COR-L47 (cell line): ENCODE measurements at places on chromosomes 3 and 15.
A peak's percentile ranks its signal among the peaks of the same experiment; 100 is the strongest.

DNA sequence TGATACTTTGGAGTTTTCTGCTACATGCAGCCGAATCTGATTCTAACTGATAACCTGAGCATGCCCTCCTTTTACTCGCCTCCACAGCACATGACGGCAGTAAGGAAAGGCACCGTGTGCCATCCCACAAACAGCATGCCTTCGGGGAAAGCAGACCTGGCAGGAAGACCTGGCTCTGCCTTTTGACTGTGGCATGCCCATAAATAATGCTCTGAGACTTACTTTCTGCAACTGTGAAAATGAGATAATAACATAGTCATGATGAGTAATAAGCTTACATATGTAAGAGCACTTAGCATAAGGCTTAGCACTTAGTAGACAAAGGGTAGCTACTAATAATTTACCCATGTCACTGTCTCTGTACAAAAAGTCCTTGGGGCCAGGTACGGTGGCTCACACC lies 32.9 kb downstream of the MTHFS start:
- DNase-seq: no peak

DNA sequence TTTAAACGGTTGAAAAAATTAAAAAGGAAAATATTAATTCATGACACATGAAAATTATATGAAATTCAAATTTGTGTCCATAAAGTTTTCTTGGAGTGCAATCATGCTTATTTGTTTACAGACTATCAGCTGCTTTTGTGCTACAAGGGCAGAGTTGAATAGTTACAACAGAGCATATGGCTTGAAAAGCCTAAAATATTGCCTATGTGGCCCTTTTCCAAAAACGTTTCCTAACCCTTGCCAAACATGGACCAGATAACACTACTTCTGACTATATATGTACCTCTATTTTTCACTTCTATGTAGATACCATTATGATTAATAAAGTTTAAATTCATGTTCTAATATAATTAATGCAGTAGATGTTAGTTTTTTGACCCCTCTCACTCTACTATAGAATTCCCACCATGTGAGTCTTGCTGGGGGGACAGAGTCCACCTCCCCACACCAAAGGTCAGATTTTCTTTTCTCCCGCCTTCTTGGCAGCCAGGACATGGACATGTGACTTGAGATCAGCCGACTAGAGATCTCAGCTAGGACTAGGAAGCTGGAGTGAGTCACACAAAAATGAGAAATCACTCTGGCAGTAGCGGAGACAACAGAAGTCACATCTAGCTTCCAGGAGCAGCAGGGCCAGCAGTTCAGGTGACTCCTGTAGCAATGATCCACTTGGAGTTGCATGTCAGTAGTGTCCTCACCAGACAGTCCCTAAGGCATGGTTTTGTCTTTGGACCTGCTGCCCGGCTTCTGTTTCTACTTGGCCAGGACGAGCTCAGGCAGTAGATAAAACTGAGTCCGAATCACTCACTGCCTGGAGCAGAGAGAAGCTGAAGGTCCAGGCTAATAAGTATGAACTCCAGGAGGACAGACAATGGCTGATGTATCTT lies 22.4 kb downstream of the CIAO2A start:
- DNase-seq: no peak

- no peak for DNase-seq
These were observed 3.4 kb upstream of the AEN start for GRCh38 chr15:88617790-88618189.

DNA sequence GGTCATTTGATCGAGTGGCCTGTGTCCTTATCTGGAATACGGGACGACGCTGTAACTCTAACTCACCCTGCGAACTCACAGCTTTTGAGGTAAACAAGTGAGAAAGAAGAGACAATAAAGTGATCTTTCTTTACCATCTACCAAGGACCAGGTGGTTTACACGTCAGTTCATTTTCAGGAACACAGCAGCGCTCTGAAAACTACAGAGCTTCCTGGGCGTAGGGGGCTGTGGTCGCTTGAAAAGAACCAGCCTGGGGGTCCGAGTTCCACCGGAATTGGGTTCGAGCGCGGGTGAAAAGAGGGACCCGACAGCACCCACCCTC lies 357 bp downstream of the KIAA1143 start:
- no peak for DNase-seq

GRCh38 chr15:63260791-63261190 lies 16.6 kb upstream of the APH1B start:
- no peak for DNase-seq

DNA sequence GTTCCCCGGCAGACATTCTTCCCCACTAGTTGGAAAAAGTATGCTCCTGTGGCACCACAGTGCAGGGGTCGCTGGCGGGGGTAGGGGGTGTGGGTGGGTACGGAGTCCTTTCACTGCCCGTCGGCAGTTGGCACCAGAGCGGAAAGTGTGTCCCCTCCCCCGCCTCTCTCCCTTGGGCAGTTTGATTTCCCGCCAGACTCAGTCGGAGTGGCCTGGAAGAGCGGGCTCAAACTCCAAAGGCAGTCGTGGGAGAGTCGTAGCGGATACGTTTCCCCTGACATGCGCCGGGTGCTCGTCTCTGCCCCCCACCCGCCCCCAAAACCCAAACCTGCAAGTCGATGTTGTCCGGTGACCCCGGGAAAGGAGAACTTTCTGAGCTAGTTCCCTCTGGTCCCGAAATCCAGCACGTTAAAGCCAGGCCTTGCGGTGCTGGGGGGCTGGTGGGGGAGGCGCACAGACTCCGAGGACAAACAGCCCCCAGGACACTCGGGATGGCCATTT lies 4.4 kb upstream of the FOXB1 start:
- DNase-seq: no peak

DNA sequence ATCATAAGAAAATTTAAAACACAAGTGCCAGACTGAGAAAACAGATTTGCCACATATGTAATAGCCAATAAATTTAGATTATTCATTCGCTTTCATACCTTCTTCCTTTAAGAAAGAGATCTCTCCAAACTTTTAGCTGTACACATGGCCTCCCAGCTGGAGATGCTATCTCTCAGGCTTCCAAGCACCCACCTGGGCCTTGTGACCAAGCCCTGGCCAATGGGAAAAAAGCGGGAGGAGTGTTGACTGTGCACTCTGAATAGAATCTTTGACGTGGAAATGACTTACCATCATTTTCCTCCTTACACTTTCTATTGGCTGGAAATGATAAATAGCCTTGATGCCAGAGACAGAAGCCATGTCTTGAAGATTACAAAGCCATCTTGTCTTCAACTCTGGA lies 1106.6 kb downstream of the TBL1XR1 start:
- no peak for DNase-seq

DNA sequence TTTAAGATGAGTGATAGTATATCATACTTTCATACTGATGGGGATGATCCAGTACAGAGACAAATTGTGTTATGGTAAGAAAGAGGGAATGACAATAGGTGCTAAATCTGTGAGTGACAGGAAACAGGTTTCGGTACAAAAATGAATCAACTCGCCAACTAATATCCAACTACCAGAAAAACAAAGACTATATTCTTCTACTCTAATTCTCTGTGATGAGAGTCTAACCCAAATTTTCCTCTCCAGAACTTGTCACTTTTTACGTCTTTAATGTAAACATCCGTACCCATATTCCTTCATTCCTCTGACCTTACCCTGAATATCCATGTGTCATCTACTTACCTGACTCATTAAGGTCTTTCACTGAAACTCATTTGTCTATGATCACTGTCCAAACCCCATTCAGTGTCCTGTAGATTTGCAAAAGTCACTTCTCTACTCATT lies 39.6 kb downstream of the SCAPER start:
- no peak for DNase-seq

GRCh38 chr15:67813104-67813634 lies 12.1 kb upstream of the SKOR1 start:
- no peak for DNase-seq

DNA sequence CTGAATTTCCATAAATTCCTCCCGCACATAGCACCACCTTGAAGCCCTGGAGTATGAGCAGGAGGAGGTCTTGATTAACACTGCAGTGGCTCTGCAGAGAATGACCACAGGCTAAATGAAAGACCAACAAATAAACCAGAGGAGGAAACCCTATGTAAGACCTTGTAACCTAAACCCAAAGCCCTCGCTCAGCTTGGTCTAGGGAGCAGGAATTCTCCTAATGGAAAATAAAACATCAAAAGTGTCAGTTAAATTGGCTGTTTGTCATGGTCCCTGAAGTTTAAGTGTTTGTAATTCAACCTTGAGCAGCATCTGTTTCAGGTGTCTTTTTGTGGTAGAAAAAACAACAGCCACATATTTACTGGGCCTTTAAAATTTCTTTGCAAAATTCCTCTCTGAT lies 9.2 kb upstream of the UBE2Q2 start:
- DNase-seq: no peak

- DNase-seq: peak; percentile 81
These were observed 135.4 kb downstream of the MCTP2 start for GRCh38 chr15:94366781-94367180.

- DNase-seq: no peak
These were observed 4.3 kb upstream of the LTF start for GRCh38 chr3:46468753-46469600.

DNA sequence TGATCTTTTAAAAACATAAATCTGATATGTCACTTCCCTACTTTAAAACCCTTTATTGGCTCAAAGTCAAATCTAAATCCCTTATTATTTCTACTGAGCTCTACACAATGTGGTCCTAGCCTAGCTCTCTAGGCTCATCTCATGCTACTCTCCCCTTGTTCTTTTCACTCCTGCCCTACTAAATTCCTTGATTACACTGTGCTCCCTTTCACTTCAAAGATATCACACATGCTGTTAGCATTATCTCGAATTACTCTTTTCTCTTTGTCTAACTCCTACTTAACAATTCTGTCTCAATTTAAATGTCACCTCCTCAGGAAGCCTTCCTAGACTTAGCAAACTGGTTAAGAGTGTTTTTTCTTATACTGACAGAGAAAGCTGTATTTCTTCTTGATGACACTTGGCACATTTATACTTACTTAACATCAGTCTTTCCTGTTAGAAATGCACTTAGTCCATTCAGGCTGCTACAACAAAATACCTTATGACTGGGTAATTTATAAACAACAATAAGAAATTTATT lies 102.0 kb downstream of the SCAPER start:
- DNase-seq: no peak

GRCh38 chr3:124119056-124119716 lies 127.3 kb upstream of the ROPN1 start:
- no peak for DNase-seq

- DNase-seq: no peak
These were observed 523.0 kb downstream of the FOXP1 start for GRCh38 chr3:71060536-71060935.

- DNase-seq: no peak
These were observed 204.2 kb downstream of the DIPK2A start for GRCh38 chr3:144175644-144176425.

DNA sequence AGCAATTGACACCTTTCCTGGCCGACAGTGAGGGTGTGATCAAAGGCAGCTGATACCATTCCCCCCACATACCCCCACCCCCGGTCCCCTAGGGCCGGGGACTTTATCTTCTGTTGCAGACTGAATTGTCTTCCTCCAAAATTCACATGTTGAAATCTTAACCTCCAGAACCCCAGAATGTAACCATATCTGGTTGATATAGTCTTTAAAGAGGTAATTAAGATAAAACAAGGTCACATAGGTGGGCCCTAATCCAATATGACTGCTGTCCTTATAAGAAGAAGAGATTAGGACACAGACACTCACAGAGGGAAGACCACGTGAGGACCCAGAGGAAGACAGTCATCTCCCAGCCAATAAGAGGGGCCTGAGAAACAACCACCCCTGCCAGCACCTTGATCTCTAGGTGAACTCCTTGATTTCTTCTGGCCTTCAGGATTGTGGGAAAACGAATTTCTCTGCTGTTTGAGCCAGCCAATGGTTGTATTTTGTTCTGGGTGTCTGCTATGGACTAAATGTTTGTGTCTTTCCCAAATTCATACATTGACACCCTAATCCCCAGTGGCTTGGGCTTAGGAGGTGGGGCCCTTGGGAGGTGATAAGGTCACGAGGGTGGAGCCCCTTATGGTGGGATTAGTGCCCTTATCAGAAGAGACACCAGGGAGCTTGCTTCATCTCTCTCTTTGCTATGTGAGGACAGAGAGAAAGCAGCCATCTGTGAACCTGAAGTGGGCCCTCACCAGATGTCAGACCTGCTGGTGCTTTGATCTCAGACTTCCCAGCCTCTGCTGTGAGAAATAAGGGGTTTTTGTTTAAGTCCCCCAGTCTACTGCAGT lies 144.0 kb downstream of the CHSY1 start:
- no peak for DNase-seq

GRCh38 chr15:27260523-27260922 lies 289.5 kb downstream of the GABRG3 start:
- peak; percentile 52 for DNase-seq

GRCh38 chr3:51099794-51100535 lies 285.1 kb upstream of the MANF start:
- DNase-seq: peak; percentile 10

GRCh38 chr3:148758303-148758884 lies 60.7 kb downstream of the AGTR1 start:
- DNase-seq: no peak

- DNase-seq: no peak
These were observed 17.9 kb upstream of the RPP14 start for GRCh38 chr3:58288011-58288728.

DNA sequence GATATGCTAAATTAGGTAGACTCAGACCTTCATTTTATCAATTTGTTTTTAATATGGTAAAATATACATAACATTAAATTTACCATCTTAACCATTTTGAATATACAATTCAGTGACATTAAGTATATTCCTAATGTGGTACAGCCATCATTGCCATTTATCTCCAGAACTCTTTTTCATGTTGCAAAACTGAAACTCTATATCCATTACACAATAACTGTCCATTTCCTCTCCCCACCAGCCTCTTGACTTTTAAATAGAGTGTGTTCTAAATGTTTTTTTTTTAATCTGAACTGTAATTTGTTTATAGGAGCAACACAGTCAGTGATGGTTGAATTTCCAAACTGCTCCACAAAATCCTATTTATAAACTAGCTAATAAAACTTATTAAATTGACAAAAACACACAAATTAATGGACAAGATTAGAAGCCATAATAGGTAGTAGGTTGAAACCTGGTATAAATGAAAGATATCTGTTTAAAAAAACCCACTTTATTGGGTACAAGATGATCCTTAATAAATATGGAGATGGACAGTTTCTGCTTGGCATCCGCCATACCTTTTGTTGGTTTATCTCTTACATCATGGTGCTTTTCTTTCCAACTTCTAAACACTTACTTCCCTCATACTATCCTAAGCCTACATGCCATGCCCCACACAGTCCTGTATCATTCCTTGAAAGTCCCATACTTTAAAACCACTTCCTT lies 142.4 kb downstream of the ZPLD1 start:
- no peak for DNase-seq

DNA sequence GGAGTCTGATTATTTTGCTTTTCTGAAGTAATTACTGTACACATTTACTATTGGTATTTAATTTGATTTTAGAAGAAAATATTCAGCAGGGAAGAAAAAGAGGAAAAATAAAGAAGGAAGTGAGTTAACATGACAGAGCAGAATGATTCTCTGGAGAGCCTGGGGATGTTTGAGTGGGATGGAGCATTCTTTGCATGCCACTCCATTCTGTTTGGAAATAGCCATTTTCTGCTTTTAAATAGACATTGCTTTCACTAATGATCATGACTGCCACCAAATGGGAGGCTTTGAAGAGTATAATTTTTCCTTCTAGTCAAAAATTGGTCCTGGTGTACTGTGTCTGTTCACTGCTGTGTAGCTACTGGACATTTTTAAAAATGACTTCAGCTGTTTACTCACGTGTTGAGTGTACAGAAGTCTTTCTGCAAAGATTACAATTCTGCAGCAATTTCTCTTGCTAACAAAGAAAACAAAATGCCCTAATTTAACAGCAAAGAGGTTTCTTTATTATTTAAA lies 196.1 kb downstream of the RYR3 start:
- DNase-seq: no peak
